ENCODE measurements at places on chromosomes 5 and 9.

GRCh38 chr9:35718721-35719511 is 13.1 kb downstream of the TLN1 start:
- H3K4me3 ChIP-seq = no peak overlapping the region
- no peaks in the 10 kb centered on the region for H3K27me3 ChIP-seq
- no peak for DNase-seq
- peaks cover 100% of the 10 kb centered on the region for H3K36me3 ChIP-seq
- no peaks in the 10 kb centered on the region for H3K4me1 ChIP-seq

GRCh38 chr9:72401396-72401795 is 36.4 kb upstream of the ZFAND5 start:
- no peaks in the 10 kb centered on the region for H3K4me1 ChIP-seq
- no peak overlapping the region for H3K4me3 ChIP-seq
- no peaks in the 10 kb centered on the region for H3K27me3 ChIP-seq
- no peaks in the 10 kb centered on the region for H3K36me3 ChIP-seq
- no peak overlapping the region for H3K27ac ChIP-seq

DNA sequence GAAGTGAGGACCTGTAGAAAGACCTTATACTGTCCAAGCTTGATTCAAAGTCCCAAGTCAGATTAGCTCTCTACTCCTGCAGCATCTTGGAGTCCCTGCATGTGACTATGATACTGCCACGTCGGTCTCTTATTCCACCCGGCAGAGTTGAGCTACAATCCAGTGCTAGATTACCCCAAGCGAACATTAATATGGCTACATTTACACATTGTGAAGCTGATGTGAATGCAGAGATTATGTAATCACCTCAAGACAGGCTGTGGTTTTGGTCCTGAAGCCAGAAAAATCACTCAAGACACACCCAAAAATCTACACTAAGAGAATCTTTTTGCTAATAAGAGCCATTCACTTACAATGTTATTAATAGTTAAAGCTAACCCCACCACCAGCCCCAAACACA is 116.7 kb downstream of the GNA14 start:
- no peak overlapping the region for H3K27ac ChIP-seq
- H3K36me3 ChIP-seq = peaks cover 7% of the 10 kb centered on the region
- DNase-seq = no peak
- H3K4me1 ChIP-seq = peaks cover 7% of the 10 kb centered on the region
- no peak overlapping the region for H3K4me3 ChIP-seq

DNA sequence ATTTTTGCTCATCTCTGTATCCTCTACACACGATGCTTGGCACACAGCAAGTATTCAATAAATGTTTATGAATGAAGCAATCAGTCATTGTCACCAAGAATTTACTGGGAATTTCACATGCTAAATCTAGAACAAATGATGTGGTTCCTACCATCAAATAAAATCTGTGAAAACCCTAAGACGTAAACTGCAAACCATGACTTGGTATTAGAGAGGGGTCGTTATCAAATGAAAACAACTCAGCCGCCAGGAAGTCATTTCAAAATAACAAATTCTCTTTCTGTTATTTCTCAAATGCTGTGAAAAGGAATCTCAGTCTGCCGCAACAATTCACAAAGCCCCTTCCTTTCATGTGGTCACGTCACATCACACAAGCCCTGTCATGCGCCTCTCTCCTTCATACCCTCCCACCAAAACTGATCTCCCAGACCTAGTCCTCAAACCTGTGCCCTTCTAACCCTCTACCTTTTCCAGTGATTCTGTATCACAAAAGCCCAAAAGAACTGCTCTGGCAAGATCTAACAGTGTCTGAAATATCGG is 173.6 kb downstream of the DEPDC1B start:
- peaks cover 23% of the 10 kb centered on the region for H3K4me1 ChIP-seq
- H3K27me3 ChIP-seq = no peaks in the 10 kb centered on the region
- H3K27ac ChIP-seq = no peak overlapping the region
- H3K36me3 ChIP-seq = no peaks in the 10 kb centered on the region

DNA sequence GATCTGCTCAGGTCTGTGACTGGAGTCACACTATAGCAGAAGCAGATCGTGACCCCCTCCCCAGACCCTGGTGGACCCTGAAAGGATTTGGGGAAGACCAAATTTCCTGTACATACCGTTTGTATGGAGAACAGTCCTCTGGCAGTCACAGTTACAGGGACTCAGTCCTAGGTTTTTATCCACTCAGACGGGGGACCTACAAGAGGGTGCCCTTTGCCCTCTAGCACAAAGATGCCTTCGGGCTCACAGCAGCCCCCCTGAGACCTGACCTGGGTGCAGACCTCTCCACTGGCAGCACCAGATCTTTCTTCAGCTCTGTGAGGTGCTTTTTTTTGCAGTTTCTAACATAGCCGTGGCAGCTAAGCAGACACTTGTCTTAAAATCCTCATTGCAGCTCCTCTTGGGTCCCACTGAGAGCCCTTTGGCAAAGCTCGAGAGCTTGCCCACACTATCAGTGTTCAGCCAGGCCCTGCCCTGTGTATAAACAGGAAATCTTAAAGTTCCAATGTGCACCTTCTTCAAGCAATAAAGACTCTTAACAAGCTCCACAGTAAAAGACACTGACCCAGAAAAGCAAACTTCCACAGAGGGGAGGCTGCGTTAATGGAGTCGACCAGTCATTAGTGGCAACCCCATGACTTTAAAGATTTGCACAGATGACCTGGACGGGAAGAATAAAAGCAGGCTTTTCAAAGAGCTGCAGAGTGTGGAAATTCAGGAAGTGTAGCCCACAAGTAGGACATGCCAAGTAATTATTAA is 71.8 kb upstream of the LHFPL2 start:
- H3K27ac ChIP-seq = no peak overlapping the region
- no peak overlapping the region for H3K4me3 ChIP-seq
- DNase-seq = no peak
- H3K36me3 ChIP-seq = no peaks in the 10 kb centered on the region

DNA sequence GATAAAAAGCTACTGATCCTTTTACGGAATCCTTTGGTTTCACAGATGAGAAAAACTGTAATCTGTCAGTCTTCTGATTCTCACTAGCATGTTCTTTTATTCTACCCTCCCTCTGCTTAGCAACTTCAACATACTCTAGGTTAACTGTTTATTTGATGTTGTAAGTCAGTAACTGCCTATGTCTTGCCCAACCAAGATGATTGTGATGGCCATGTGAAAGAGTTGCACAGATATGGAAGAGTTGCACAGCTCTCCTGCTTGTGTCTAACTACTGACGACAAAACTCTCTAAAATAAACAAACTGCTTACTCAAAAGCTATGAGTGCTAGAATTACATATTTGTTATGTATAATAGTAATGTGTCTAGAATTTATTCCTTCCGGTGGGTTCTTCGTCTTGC is 227.3 kb upstream of the DAB2 start:
- no peaks in the 10 kb centered on the region for H3K36me3 ChIP-seq

- no peak overlapping the region for H3K4me3 ChIP-seq
- H3K27me3 ChIP-seq = no peaks in the 10 kb centered on the region
- no peaks in the 10 kb centered on the region for H3K36me3 ChIP-seq
- no peak for DNase-seq
Observed at GRCh38 chr5:178430186-178431062, 159.8 kb downstream of the COL23A1 start.

DNA sequence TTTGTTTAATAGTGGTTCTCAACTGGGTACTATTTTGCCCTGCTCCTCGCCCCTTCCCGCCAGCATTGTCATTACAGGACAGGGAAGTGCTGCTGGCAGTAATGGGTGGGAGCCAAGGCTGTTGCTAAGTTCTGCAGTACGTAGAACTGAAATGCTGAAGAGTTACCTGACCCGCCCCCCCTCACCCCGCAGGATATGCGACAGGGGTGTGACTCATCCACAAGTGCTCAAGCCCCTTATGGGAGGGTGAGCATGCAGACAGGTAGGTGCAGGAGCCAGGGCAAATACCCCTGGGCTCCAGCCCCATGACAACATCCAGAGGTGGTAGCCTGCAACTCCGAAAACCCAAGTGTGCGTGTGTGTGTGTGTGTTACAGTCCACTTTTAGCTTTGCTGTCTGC is 35.7 kb downstream of the LRRC70 start:
- H3K27ac ChIP-seq = no peak overlapping the region
- no peaks in the 10 kb centered on the region for H3K4me1 ChIP-seq
- H3K36me3 ChIP-seq = peaks cover 14% of the 10 kb centered on the region

All from left ventricle myocardium inferior (tissue), 1 donor.